ENCODE measurements at places on chromosomes 3 and 15. TPM values are rescaled to one million over a fixed set of nuclear protein-coding genes. Genes with fewer than 3 reads are reported as not detected.

DUOX2 gene
- total RNA-seq: 0.47 TPM

ZPLD1 gene
- not detected for total RNA-seq

DNA sequence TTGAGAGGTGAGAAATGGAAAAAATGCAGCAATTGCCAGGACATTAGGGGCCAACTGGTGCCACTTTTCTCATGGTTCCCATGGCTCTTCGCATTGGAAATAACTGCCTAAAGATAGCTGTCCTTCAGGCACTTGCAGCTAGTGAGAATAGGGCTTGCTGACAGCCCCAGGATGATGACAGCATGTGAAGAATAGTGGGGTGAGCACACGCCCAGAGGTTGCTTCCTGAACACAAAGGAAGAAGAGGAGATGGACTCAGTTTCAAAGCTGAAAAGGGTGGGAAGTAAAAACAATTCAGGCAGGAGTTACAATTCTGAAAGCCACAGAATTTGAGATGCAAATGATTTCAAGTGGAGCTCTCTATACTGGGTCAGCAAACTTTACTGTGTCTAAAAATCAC is 45.6 kb downstream of the TNFAIP8L3 start:
- ATAC-seq: no peak
- no peaks in the 10 kb centered on the region for H3K27me3 ChIP-seq
- H3K36me3 ChIP-seq: peaks cover 2% of the 10 kb centered on the region
- no peak overlapping the region for H3K4me3 ChIP-seq
- H3K27ac ChIP-seq: no peak overlapping the region

DNA sequence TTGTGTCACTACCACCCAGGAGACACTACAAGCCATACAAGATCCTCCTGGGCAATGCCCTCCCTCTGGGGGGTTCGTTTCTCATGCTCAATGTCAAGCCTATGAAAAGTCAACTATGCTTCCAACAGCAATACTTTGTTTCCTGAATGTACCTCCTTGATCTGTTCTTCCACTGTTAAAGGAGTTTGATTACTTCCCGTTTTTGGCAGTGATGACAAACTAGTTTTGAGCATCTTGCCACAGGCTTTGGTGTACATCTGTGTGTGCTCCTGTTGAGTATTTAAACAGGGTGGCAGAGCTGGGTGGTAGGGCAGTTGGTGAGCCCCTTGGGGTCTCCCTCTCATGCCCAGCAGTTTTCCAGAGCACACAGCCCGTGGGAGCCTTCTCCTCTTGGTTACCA is 81.4 kb downstream of the IL12A start:
- ATAC-seq: no peak
- H3K27ac ChIP-seq: no peak overlapping the region
- H3K4me1 ChIP-seq: no peaks in the 10 kb centered on the region

- H3K4me3 ChIP-seq: no peak overlapping the region
- ATAC-seq: no peak
- H3K27ac ChIP-seq: peak overlapping the region; percentile 15
These were observed 79.2 kb downstream of the P3H2 start for GRCh38 chr3:190041333-190042041.

- no peak overlapping the region for H3K4me3 ChIP-seq
- ATAC-seq: no peak
- no peaks in the 10 kb centered on the region for H3K36me3 ChIP-seq
- no peak overlapping the region for H3K27ac ChIP-seq
- H3K27me3 ChIP-seq: no peaks in the 10 kb centered on the region
These were observed 143.4 kb downstream of the ANXA2 start for GRCh38 chr15:60254416-60254815.
